ENCODE measurements at places on chromosomes 16 and 17. TPM values are rescaled to one million over a fixed set of nuclear protein-coding genes. Genes with fewer than 3 reads are reported as not detected.

DNA sequence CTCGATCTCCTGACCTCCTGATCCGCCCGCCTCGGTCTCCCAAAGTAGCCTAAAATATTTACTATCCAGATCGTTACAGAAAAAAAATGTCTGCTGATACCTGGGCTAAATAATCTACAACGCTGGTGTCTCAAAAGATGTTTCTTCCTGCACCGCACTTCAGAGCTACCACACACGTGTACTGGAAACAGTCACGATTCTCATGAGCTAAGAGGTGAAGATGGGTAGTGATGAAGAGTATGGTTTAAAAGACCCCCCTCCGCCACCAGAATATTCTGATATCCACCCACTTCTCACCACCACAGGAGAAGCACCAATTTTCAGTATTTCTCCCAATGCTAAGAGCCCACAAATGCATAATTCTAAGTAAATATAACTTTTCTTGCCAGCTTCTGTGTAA, 50.2 kb downstream of the SMG6 start:
- no peak for ATAC-seq

- ATAC-seq: no peak
Measured at GRCh38 chr16:6682142-6682811, 650.4 kb upstream of the RBFOX1 start.

DNA sequence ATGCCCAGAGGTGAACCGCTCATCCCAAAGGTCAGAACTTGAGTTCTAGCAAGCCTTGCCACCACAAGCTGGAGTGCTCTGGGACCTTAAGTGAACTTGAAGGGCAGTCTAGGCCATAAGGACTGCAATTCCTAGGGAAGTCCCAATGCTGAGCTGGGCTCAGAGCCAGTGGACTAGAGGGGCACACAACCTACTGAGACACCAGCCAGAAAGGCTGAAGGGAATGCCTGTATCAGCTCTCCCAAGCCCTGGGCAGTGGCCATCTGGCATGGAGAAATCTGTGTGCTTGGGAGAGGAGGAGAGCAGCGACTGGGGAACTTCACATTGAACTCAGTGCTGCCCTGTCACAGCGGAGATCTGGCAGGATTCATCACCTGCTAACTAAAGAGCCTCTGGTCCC, 201.3 kb downstream of the CEP112 start:
- no peak for ATAC-seq

DNA sequence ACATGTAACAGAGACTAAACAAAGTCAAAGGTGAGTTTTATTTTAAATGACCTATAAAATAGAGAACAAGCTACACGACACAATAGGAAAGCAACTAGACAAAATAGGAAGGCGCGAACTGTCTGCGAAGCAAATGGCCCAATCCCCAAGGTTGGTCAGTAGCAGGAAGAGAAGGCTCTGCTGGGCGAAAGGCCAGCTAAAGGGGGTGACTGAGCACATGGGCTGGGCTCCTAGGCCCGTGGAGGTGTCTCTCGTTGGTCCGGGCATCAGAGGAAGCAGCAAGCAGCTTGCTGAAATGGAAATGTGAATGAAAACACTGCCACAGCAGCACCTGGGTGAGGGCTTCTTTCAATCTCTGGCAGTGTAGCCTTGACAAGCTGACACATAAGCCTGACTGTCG, 129.4 kb downstream of the ZNF778 start:
- ATAC-seq: no peak

Gene TEKT5
- total RNA-seq: 0.19 TPM

All from gastroesophageal sphincter (tissue), 4 donors.